ENCODE measurements at places on chromosomes 3 and 15.

- no peaks in the 10 kb centered on the region for H3K36me3 ChIP-seq
- no peak overlapping the region for H3K4me3 ChIP-seq
These were observed 15.7 kb downstream of the ACOX2 start for GRCh38 chr3:58521336-58521670.

GRCh38 chr3:171295484-171296373, 164.5 kb downstream of the TNIK start:
- H3K4me3 ChIP-seq = no peak overlapping the region
- H3K27me3 ChIP-seq = no peaks in the 10 kb centered on the region

- H3K27me3 ChIP-seq = no peaks in the 10 kb centered on the region
- peaks cover 30% of the 10 kb centered on the region for H3K4me1 ChIP-seq
- no peaks in the 10 kb centered on the region for H3K36me3 ChIP-seq
- H3K4me3 ChIP-seq = peak overlapping the region; percentile 78
- H3K27ac ChIP-seq = peak overlapping the region; percentile 76
- DNase-seq = no peak
These were observed 941 bp downstream of the SLC12A8 start for GRCh38 chr3:125211523-125212090.

DNA sequence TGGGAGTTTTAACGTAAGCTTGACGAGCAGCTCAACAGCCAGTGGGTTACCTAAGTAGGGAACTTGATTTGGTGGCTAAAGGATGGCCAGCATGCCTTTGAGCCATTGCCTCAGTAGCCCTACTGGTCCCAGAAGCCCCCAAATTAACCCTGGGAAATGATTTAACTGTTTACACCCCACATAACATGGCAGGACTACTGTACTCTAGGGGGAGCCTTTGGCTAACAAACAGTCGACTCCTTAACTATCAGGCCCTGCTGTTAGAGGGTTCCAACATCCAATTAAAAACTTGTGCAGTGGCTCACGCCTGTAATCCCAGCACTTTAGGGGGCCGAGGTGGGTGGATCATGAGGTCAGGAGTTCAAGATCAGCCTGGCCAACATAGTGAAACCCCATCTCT, 9.4 kb upstream of the SMCO1 start:
- no peaks in the 10 kb centered on the region for H3K4me1 ChIP-seq
- no peaks in the 10 kb centered on the region for H3K36me3 ChIP-seq
- no peak overlapping the region for H3K27ac ChIP-seq
- no peaks in the 10 kb centered on the region for H3K27me3 ChIP-seq

All from Caco-2 (cell line).